Left cardiac atrium (tissue), 4 donors: ENCODE measurements at places on chromosomes 3 and 15. TPM values are rescaled to one million over a fixed set of nuclear protein-coding genes. Genes with fewer than 3 reads are reported as not detected.

DNA sequence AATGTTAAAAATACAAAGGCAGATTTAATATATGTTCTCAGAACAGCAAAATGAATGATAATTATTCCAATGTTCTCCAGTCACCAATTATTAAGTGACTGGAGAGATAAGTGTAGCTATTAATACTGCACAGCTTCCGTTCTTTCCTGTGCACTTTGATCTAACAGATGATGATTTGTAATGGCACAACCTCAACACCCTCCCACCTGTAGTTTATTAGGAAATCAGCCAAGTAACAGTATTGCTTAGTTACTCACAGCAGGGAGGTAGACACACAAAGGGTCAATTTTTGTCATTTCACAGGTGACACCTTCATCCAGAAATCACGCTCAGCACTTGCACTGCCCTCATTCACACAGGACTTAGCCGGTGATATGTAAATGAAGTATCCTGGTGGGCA lies 688.1 kb downstream of the EPHA3 start:
- DNase-seq = no peak

DNA sequence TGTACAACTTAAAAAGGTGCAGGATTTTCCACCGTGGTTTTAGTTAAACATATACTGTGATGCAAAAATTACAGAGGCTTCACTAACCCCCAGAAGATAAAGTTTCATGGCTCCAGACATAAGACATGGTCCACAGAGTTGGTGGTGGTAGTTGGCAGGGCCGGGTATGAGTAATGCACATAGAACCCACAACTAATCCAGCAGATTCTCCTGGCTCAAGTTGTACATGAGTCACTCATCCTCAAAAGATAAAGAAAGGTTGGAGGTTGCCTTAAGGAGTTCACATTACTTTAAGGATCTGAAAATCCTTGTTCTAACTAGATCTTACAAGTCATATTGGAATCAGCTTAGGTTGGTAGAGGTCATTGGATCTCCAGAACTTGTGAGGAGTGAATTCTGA lies 98.3 kb upstream of the ZBTB20 start:
- peak; percentile 59 for DNase-seq

- no peak for DNase-seq
Observed at GRCh38 chr3:185960522-185961288, 22.9 kb upstream of the TRA2B start.

DNA sequence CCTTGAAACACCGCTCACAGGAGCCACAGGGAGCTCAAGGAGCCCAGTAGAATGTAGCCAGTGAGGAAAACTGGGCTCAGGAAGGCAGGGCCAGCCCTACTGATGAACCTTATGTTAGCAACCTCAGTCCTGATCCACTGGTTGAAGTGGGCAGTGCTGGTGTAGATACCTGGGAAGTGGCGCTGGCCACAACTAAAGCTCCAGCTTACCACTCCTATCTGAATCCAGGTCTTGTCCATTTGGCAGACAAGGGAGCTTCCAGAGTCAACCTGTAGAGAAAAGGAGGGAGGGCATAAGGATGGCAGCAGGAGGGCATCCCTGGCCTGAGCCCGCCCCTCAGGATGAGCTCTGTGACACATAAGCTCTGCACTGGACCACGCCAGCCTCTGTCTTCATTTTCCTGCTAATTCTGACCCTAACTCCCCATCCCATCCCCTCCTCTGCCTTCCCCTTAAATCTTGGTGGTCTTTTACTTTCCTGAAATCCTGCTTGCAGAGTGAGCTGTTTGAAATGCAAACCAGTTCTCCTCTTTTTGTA lies 2.1 kb upstream of the PRSS50 start:
- no peak for DNase-seq

GRCh38 chr3:79263423-79263822 lies 504.4 kb downstream of the ROBO1 start:
- DNase-seq = no peak

- DNase-seq = no peak
Observed at GRCh38 chr3:13021141-13022114, 51.8 kb downstream of the IQSEC1 start.

DNA sequence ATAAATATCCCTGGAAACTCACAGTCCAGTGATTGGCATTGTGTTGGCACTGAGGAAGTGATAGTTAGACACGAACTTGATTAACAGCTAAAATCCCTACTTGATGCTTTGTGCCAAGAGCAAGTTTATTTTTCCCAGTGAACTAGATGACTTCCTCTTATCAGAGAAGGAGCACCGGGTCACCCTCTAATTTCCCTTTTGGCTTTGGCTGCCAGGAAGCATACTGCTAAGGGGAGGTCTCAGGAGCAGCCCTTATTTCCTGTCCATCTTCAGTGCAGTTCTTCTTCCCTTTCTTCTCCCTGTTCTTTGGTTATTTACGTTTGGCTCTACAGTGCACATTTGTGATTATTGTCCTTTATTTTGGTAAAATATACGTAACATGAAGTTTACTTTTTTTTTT lies 13.0 kb downstream of the FBLN2 start:
- DNase-seq = peak; percentile 18

- no peak for DNase-seq
Observed at GRCh38 chr3:47964740-47965139, 51.5 kb downstream of the MAP4 start.

- no peak for DNase-seq
Observed at GRCh38 chr3:133757701-133758567, 11.7 kb downstream of the TF start.

DNA sequence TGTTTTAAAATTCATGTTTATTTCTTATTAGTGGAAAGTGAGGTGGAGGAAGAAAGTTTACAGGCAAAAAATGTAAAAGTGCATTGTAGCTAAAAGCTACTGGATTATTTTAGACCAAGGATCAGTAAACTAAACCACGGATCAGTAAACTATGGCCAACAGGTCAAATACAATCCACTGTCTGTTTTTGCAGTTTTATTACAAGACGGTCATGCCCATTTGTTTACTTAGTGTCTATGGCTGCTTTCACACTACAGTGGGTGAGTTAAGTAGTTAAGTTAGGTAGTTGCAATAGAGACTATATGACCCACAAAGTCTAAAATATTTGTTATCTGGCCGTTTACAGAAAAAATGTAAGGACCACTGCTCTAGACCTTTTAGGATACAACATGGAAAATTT lies 82.0 kb downstream of the NR2E3 start:
- no peak for DNase-seq

DNA sequence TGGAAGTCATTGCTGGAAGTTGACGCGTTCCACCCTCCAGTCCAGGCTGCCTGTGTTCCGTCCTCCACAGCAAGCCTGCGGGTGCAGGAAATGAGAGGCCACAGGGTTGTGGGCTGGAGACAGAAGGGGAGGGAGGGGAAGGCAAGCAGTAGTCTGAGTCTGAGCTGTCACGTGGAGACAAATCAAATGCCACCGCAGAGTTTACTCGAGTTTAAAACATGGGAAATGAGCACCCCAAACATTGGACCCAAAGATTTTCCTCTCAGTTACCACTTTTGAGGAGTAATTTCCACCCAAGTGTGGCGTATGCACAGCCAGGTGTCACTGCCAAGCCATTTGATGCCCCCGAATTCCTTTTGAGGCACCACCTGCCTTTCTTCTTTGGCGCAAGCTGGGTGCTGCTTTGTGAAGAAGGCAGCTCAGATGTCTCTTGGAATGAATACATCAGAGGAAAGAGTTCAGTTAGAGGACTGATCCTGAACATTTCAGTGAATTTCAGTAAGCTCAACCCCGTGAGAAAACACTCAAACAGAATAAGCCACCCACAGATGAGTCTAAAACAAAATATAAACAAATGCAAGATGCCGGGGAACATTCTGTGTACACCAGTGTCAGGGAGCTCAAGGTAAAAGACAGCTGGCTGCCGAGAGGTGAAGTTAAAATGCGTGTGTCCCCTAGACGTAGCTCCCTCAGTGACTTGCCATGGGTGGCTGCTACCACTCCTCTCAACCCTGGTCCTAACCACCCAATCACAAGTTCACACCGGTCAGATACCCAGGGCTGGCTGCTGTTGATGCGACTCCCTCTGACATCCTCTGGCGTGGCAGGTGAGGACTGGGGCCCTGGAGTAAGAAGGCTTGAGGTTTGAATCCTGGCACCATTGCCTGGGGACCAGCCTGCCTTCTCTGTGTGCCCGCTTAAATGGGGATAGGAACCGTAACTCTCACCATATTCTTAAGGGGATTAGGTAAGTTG lies 203.8 kb downstream of the UACA start:
- DNase-seq = peak; percentile 57

- no peak for DNase-seq
Observed at GRCh38 chr15:94174399-94174802, 57.0 kb upstream of the MCTP2 start.

DNA sequence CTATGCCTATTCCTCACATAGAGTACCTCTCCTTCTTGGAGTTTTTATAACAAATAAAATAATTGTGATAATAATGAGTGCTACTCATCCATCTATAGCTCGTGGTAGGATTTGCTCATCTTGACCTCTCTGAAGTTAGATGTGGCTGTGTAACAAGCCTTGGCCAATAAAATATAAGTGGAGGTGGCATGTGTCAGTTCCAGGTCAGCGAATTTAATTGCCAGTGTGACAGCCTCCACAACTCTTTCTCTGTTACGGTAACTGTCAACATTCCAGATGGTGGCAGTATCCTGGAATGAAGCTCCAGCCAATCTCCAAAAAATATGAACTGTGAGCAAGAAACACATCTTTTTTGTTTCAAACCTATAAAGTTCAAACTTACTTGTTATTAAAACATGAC lies 13.8 kb downstream of the CLRN1 start:
- no peak for DNase-seq

- DNase-seq = no peak
Observed at GRCh38 chr3:138941259-138941885, 5.6 kb downstream of the FOXL2 start.

DNA sequence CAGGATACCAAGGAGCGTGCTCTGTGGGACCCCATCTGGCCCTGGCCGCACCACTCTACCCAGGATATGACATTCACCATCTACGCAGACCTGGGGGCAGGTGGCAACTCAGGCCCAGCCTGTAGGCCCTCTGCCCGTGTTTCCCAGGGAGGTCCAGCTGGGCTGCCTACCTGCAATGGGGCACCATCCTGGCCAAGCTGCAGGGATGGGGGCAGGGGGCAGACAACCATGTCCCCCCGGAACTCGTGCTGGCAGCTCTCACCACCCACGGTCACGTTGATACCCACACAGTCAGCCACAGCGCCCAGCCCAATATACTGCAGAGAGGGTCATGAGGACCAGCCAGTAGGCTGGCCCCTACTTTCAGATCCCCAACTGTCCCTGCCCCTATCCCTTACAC lies 7.9 kb downstream of the MST1R start:
- no peak for DNase-seq

GRCh38 chr3:123258359-123258758 lies 56.6 kb downstream of the SEC22A start:
- no peak for DNase-seq

Gene KIF15
- 0.34 TPM for total RNA-seq

Gene HTR3E
- total RNA-seq = not detected

Gene LAMB2
- total RNA-seq = 629 TPM

Gene TMC3
- total RNA-seq = not detected

Gene FILIP1L
- total RNA-seq = 86.6 TPM

Gene FOXB1
- not detected for total RNA-seq

Gene PSMD6
- 80.3 TPM for total RNA-seq

Gene CSPG5
- 0.60 TPM for total RNA-seq

Gene LINGO1
- total RNA-seq = 30.5 TPM

Gene ATP8B4
- 9.7 TPM for total RNA-seq

Gene MELTF
- 10.1 TPM for total RNA-seq
